Right renal pelvis (tissue), 4 donors: ENCODE measurements at places on chromosomes 7 and 10.
A peak's percentile ranks its signal among the peaks of the same experiment; 100 is the strongest.

- DNase-seq, result peak; percentile 54
Measured at GRCh38 chr10:18312374-18313139, 172.3 kb downstream of the CACNB2 start.

- DNase-seq, result peak; percentile 54
Measured at GRCh38 chr7:36967387-36967786, 243.1 kb upstream of the AOAH start.

DNA sequence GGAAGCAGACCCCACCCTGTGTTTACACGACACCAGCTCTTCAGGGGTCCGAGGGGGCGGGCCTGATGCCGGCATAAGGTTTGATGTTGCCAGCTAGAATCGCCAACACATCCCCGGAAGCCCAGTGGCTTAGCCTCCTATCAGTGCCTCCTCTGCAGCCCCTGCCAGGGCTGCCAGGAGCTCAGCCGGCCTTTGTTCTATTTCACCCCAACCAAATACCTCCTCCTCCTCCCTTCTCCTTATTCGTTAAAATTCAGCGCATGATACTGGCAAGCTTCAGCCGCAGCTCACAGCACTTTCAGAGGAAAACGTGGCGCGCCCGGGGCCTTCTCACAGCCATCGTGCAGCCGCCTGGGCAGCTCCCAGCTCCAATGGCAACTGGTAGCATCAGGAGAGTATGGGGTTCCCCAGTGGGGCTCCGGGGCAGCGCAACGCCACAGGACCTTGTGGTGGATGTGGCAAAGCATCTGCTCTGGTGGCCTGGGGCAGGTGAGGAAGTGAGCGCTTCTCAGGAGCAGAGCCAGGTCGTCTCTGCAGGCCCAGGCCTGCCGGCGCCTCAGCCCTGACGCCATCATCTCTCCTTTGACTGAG is 176.4 kb upstream of the RHEB start:
- DNase-seq, result no peak

DNA sequence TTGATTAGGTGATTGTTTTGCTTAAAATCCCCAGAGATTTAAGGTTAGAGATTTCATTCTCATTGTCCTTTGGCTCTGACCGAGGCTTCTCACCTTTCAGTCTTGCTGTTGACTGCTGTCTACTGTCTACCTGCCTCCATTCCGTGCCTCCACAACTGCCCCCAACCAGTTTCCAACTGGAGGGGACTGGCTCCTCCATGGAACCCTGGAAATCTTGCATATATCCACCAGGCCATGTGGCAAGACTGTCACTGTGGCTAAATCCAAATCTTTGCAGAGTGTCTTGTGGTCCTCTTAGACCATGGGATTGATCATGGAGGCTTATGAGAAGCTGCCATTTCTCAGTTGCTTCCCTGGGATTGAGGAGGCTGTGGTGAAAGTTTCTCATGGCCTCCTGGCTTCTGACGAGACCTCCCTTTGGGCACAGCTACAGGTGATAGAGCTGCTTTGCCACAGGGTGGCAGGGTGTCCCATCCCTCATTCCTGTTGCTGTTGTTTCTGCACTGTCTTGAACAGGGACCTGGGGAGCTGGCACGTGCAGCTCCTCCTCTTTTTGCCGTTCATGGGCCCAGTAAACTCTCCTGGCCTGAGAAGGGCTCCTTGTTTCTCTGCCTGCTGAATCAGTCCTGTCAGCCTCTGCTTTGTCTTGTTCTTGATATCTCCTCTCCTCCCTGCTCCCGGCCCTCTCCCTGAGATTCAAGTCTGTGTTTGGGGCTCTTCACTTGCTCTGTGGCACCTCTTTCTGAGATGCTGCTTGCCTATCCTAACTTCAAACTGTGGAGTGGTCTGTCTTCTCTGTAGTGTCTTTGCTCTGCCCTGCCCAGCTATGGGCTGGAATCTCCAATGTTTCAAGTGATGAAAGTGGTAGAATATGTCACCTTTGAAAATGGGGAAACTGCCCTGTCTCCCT is 63.6 kb upstream of the IGFBP3 start:
- no peak for DNase-seq

- peak; percentile 28 for DNase-seq
Measured at GRCh38 chr10:5283305-5284158, 81.2 kb upstream of the UCN3 start.

- no peak for DNase-seq
Measured at GRCh38 chr7:45598886-45599520, 24.8 kb downstream of the ADCY1 start.

- no peak for DNase-seq
Measured at GRCh38 chr10:99344715-99345114, 15.6 kb downstream of the CNNM1 start.

DNA sequence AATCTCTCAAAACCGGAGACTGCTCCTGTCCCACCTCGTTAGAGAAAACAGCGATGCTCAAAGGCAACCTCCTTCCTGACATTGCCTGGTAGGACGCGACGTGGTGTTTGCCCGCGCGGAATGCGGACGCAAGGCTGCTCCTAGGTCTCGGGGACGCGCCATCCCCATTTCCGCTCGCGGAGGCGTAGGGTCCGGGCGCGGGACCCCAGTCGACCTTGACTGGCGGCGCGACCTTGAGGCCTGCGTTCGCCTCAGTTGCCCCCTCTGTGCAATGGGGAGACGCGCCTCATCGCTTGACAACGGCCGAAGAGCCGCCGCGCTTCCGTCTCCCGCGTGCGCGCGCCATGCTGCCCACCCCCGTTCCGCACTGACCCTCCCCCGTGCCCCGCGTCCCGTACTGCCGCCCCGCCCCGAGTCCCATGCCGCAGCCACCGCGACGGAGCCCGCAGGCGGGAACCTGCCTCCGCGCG is 412 bp upstream of the PPIA start:
- DNase-seq, result peak; percentile 20

GRCh38 chr7:13050703-13051102 is 363.3 kb downstream of the ARL4A start:
- no peak for DNase-seq

GRCh38 chr7:5679813-5680473 is 101.5 kb downstream of the RNF216 start:
- no peak for DNase-seq

DNA sequence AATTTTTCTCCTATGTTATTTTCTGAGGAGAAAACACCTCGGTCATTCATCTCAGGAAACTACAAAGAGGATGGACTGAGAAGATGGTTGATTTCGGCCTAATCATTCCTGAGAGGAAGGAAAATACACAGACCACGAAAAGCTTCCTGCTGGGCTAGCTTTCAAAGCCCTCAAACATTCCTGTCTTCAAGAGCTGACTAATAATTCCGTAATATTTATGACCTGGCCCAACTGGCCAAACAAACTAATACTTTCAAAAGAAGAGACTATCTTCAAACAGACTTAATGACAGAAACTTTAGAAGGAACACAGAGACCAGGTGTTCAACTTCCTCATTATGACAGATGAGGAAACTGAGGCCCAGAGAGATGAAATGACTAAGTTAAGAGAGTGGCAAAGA is 215.1 kb upstream of the FRMD4A start:
- no peak for DNase-seq

DNA sequence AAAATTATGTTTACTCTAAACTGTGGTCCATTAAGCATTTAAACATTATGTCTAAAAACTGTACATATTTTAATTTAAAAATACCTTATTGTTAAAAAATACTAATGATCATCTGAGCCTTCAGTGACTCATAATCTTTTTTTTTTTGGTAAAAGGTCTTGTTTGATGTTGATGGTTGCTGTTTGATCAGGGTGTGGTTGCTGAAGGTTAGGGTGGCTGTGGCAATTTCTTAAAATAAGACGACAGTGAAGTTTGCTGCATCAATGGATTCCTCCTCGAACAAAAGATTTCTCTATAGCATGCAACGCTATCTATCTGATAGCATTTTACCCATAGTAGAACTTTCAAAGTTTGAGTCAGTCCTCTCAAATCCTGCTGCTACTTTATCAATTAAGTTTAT is 180.0 kb upstream of the AHR start:
- DNase-seq, result no peak

GRCh38 chr7:37425498-37425897 is 23.2 kb downstream of the ELMO1 start:
- DNase-seq, result no peak
